ENCODE measurements at places on chromosomes 3 and 15.

DNA sequence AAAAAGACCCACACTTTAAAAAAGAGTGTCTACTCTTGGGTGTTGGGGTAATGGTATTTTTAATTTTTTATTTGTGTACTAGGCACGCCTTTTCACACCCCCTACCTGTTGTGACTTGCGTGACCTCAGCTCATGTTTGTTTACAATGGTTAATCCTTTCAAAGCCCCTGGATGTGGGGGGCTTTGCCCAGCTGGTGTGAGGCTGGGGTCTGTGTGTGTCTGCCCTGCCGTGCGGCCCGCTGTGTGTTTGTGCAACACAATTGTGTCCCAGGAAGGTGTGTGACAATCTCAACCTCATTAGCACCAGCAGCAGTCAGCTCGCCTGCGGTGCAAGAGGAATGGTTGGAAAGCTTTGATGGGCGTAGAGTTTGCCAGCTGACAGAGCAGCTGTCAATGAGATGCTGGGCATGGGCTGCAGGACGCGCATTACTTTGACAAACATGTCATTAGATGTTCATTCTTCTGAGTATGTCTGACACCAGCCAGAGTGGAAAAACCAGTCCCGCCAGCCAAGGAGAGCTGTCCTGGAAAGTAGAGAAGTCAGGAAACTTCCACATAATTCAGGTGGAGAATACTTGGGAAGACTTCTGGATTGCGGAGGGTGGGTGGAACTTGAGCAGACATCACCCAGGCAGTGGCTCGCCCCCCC is 9.6 kb downstream of the LRRK1 start:
- DNase-seq, result no peak

DNA sequence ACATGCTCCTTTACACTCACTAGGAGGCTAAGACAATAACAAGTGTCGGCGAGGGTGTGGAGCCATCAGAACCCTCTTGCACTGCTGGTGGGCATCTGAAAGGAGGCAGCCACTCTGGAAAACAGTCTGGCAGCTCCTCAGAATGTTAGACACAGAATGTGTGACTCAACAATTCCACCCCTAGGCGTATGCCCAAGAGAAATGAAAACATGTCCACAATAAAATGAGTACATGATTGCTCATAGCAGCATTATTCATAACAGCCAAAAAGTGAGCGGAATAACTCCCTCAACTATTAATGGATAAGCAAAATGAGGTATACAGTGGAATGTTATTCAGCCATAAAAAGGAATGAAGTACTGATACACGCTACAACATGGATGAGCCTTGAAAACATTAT is 57.8 kb downstream of the WNT7A start:
- no peak for DNase-seq

DNA sequence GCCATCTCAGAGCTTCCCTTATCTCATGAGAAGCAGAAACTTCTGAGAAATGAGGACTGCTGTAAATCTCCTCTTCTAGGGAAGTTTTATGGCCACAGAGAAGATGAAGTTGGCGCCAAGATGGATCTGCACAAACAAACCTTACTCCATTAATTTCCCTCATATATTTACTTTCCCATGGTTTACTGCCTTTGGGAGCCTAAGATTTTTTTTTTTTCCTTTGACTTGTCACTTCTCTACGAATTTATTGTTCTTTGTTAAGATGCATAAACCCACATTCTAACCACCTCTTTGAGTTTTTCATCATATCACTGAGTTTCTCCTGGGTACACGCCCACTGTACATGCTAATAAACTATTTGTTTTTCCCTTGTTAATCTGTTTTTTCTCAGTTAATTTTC is 21.5 kb upstream of the NPTN start:
- no peak for DNase-seq

DNA sequence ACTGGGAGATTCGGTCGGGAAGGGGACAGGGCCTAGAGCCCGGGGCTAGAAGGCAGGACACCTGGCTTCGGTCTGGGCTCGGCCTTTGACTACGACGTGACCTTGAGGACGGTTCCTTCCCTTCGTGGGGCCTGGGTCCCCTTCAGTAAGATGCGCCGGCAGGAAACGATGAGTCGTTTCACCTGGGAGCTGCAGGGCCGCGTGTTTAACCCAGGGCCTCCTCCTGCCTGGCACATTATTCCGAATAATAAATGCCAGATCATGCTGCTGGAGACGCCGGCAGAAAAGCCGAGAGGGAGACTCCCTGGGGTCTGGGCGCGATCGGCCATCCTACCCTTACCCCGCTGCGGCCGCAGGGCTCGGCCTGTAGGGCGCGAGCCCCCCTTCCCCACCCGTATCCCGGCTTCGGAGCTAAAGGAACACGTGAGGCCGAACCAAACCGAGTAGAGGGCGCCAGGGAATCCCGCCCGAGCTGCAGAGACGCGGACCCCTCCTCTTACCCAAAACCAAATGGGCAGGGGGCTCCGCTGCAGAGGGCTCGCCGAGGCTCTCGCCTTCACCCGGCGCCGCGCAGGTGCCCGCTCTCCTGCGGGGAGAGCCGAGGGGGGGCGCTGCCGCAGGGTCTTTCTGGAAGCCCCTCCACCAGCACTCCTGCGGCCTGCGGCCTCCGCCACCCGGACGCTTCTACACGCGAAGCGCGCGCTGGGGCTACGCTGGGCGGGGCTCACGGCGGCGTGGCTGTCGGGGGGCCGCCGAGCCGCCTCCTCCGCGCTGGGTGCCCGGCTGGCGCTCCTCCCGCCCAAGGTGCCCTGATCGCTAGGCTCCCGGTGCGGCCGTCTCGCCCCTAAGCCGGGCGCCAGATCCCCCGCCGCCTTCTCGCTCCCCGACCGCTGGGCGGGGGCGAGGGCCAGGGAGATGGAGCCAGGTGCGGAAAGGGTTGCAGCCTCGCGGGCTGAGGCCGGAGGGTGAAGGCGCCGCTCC is at the start of gene BDH1:
Gene BDH1 (minus strand): TSS at position 688 of the 981 bp plus-strand sequence. CDS start 9,525 bp downstream, outside the sequence.
- DNase-seq, result peak; percentile 52

- DNase-seq, result no peak
These were observed 64.7 kb upstream of the ARL6 start for GRCh38 chr3:97699889-97700288.

- no peak for DNase-seq
These were observed 1.1 kb downstream of the ARMC8 start for GRCh38 chr3:138188013-138188730.

DNA sequence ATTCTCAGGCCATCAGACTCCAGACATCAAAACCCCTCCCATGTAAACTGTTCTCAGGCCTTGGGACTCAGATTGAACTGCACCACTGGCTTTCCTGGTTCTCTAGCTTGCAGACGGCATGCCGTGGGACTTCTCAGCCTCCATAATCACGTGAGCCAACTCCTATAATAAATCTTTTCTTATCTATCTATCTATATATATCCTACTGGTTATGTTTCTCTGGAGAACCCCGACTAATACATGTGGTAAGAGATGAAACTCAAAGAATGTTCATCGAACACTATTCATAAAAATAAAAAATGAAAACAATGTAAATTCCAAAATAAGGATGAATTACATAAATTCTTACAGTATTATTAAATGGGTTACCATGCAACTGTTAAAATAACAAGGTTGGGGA is 84.5 kb upstream of the NTRK3 start:
- no peak for DNase-seq

DNA sequence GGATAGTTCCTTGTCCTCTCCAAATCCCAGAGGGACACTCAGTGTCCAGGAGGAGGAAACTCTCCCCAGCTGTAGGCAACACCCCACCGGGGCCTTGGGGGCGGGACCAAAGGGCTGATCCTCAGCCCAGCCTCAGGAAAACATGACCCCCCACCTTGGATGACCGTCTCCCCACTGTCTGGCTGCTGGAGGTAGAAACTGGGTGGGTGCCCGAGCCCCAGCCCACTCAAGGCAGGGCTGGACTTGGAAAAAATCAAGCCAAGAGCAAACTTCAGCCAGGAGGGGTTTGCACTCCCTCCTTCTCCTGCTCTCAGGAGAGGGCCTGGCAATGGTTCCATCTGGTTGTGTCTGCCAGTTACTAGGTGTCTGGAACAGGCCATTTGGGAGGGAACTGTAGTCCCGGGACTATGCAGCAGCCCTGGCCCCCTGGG is 3.6 kb upstream of the RASL12 start:
- DNase-seq, result no peak

DNA sequence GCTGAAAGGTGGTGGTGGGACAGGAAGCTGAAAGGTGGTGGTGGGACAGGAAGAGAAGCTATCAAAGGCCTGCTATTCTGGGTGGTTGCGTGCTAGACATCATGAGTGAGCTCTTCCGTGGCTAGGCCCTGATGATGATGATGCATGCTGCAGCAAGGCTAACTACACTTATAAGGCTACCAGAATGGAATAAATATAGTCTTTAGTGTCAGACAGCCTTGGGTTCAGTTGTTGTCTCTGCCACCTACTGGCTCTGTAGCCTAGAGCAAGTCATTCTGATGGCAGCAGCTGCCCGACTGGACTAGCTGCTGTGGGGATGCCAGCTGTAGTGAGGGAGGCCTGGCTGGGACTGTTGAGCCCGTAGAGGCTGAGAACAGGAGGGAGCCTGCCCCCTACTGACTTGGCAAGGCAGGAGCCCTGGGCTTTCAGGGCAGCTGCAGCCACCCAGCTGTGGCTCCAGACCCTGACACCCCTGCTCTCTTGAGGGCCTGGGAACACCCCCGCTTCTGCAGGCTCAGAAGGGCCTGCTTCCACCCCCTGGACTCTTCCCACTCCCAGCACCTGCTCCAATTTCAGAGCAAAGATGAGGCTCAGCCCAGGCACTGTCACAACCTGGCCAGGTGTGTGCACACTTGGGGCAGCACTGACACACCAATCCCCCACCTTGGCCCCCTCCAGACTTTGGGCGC is 21.4 kb upstream of the ZBED2 start:
- peak; percentile 56 for DNase-seq

- DNase-seq, result peak; percentile 60
These were observed 36.8 kb downstream of the TRANK1 start for GRCh38 chr3:36907911-36908646.

DNA sequence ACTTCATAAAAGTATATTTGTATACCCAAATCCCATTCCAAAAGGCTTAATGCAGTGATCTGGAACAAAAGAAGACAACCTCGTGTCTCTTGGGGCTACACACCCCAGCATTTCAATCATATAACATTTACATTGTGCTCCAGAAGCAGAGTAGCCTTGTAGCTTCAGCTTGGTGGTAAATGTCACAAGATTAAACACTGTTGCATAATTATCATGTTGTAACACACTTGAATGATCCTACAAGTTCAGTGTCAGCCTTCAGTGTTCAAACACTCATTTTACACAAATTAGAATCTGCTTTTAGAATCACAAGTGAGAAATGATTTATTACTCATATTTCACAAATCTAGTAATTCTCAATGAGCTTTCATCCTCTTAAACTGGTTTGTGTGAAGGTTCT is 122.6 kb downstream of the CNTN3 start:
- DNase-seq, result no peak

DNA sequence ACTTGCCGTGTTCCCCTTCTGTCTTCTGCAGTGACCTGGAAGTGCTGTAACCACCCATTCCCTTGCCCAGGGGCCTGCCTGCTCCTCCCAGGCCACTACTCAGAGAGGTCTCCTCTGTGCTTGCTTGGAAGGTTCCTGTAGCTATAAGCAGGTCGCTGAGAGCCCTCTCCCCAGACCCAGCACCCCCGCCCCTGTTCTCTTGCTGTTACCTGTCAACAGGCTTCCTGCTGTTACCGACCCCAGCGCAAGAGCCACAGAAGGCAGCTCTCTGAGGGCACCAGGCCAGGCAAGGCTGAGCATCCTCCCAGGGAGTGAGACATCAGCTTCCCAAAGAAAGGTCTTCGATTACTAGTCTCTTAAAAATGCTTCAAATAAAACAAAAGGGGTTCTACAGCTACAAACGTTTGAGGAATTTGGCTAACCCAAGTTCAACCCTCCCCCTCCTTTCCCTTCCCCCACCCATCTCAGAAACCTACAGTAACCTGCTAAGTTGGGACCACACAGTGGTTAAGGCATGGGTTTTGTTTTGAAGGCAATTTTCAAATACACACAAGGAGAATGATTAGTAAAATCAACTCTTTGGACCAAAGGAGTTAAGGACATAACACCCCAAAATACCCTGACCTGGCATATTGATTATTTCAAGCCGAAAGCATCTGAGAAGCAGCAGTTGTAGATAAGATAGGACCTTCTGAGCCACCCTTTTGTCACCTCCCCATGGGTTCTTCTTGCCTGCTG is 74.9 kb upstream of the MFGE8 start:
- DNase-seq, result no peak

DNA sequence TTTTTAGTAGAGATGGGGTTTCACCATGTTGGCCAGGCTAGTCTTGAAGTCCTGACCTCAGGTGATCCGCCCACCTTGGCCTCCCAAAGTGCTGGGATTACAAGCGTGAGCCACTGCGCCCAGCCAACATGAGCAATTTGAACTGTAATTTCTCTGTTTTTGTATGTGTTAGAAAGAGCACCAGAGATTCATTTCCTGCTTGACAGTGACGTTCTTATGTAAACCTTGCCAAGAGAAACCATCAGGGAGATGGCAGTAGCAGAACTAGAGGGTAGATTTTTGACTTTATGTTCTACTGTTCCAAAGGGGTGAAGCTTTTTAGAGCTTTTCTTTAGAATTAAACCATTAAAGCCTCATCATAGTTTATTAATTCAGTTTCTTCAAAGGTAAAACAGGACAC is 148.1 kb upstream of the UMPS start:
- no peak for DNase-seq

DNA sequence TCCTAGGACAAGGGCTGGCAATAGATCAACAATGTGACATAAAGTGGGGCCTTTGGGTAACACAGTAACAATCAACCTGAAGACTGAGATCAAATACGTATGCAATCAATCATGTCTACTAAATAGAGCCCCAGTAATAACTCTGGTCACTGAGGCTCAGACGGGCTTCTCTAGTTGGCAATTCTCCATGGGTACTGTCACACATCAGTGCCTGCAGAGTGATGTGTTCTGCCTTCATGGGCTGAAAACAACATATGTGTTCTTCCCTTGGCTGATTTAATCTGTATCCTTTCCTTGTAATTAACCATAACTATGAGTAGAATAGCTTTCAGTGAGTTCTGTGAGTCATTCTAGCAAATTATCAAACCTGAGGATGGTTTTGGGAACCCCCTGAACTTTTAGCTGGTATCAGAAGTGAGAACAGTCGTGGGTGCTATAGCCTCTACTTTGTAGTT is 113.6 kb downstream of the TMCO5A start:
- no peak for DNase-seq

DNA sequence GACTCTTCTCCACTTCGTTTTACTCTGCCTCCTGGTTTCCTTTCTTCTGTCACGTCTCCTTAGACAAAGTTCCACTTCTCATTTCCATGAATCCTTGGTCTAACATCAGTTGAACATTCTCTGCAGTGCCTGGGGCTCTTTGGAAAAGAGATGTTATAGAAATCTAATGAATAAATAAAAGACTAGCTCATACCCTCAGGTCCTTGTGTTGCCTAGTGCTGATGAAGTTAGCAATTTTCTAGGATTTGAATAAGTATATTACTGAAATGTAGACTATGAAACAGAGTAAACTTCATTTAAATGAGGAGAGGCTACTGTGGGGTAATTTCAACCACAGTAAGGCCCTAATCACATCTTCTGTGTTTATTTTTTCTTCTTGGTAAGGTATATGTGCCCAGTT is 146.9 kb upstream of the CADPS start:
- no peak for DNase-seq

DNA sequence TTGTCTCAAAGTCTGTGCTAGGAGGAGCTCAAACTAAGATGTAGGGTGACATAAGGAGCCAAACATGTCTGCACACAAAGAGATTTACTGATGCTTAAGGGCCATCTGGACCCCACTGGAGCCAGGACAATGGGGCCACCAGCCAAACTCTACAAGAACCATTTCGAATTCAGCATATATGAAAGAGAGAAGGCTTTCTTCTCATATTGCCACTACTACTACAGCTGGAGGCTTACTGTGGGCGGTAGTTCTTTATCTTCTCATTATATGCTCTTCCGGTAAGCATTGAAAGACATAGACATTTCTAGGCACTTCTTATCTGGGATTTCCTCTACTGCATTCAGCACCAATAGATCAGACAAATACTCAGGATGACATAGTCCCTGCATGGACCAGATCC is 404.4 kb upstream of the PROK2 start:
- DNase-seq, result no peak

Data from activated effector memory CD4-positive, alpha-beta T cell treated with Interleukin-2 at 50 U/mL for 16 hours (primary cell).